ENCODE measurements at places on chromosomes 3 and 15.

DNA sequence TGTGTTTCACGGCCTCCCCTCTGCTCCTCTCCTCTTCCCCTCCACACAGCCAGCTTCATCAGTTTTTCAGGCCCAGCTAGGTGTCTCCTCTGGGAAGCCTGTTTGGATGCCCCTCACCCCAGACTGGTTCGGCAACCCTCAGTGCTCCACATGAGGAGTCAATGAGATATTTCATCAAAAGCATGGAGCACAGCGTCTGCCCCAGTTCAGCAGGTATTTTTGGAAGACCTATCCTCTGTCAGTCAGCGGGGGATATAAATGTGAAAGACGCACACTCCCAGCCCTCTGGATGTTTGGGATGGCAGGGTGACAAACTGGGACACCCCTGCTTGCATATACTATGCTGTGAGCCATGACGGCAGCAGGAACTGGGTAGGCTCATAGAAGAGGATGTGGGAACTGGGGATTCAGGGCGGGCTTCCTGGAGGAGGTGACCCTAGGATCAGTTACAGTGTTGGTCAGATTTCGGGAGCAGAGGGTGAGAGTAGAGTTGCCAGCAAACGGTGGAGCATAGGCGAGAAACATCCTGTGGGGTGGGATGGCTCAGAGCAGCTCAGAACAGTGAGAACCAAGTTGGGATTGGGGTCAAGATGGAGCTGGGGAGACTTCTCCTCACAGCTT, 42.9 kb downstream of the PXYLP1 start:
- no peak for DNase-seq

- no peak for DNase-seq
These were observed 62.1 kb upstream of the CRBN start for GRCh38 chr3:3241596-3241995.

DNA sequence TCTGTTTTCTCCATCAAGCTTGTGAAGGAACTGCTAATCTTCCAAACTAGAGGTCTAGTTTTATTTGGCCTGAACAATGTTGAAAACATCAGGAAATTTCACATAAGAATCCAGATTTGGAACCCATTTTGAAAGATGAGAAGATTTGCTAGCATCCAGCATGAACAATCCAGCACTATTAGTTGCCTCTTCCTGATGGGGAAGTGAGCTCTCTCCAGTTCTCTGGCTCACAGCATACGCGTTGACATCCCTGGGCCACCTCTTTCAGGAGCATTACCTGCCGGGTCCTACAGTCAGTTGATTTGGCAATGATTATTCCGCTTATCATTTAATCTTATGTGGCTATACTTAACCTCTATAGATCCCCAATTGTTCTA, 10.9 kb downstream of the GPR87 start:
- no peak for DNase-seq

GRCh38 chr3:44680921-44681455, 31.5 kb upstream of the ZNF502 start:
- DNase-seq: no peak

- no peak for DNase-seq
These were observed 182.4 kb downstream of the RBMS3 start for GRCh38 chr3:29463304-29463703.

DNA sequence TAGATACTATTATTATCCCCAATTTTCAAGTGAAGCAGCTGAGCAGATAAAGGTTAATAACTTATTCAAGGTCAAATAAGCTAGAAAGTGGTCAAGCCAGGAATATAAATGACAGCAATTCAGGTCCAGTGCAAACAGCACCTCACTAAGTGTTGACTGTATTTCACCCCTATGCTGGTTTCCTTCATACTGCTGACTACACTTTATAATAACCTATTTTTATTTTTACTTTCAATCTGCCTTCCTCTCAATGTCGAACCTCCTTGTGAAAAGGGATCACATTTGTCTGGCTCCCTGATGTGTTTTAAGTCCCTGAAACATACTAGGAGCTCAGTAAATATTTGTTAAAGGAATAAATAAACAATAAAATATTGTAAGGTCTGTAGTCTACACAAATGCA, 146.1 kb downstream of the NAALADL2 start:
- no peak for DNase-seq

GRCh38 chr3:133762539-133762938, 16.3 kb downstream of the TF start:
- no peak for DNase-seq

DNA sequence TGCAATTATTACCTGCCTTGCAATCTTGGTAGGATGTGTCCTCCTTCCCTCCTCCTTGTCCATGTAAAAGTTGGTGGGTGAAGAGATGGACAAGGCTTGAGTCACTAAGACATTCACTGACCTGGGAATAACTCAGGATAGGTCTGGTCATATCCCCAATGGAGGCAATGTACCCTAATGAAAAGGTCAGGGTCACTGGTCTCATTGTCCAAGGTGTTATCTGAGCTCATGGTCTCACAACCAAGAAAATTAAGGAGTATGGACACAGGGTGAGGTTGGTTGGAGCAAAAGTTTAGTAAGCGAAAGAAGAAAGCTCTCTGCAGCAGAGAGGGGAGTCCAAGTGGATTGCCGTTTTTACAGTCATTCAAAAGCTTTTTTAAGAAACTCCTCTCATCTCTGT, 179.0 kb downstream of the SNRPN start:
- DNase-seq: no peak

GRCh38 chr3:42500909-42501308, 1.5 kb upstream of the VIPR1 start:
- no peak for DNase-seq

DNA sequence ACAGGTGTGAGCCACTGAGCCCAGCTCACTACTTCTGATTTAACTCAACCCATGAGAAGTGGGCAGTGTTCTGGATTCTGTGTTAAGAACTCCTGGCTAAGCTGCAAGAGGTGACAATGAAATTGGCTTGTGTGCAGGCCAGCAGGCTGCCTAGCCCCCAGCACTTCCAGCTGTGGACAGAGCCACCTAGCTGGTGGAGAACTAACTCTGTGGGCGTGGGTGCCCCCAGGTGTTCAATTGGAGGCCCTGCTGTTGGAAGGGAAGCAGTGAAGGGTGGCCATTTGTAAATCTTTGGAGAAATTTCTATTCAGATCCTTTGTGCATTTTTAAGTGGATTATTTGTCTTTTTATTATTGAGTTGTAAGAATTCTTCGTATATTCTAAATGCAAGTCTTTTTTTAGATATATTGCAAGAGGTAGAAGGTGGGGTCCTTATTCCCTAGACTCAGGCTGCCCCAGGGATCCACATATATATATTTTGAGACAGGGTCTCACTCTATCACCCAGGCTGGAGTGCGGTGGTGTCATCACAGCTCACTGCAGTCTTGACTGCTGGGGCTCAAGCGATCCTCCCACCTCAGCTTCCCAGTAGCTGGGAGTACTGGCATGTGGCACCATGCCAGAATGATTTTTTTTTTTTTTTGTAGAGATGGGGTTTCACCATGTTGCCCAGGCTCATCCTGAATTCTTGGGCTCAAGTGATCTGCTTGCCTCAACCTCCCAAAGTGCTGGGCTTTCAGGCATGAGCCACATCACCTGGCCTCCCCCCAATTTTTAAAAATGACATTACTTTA, 7.2 kb upstream of the SCAMP5 start:
- peak; percentile 47 for DNase-seq

DNA sequence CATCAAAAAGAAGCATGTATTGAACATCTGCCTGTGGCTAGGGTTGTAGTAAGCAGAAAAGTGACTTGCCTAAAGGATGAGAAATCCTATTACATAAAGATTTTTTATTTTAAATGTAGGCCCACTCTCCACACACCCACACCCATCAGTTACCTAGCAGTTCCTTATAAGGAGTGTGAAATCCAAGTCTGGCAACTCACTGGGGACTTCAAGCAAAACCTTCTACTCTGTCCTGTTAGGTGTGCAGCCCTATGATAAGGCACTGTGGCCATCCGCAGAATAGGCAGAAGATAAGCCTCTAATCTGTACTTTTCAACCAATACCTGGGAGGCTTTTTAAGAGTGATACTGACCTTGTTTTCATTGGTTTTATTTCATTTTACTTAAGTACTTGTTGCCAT, 52.7 kb upstream of the TJP1 start:
- DNase-seq: no peak

DNA sequence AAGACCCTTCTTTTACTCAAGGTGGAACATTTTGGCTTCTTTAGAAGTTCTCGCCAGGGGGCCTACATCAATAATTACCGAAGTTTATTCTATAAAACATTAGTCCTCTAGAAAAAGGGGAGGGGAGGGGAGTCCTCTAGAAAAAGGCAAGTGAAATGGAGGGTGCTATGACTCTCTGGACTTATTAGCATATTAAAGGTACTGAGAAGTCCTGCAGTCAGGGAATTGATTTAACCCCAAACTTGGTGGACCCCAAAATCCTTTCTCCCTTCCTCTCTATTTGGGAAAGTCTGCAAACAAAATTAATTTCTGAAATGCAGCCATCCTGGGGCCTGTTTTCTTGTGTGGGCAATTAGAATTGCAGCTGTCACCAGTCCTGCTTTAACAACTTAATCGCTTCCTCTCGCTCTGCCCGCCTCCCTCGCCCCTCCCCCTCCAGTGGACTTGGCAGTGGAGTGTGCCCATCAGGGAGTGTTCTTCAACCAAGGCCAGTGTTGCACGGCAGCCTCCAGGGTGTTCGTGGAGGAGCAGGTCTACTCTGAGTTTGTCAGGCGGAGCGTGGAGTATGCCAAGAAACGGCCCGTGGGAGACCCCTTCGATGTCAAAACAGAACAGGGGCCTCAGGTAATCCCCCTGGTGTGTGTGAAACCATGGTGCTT, 18.9 kb upstream of the LRRK1 start:
- DNase-seq: no peak

- DNase-seq: no peak
These were observed 348.6 kb downstream of the ZBBX start for GRCh38 chr3:167031364-167032049.

GRCh38 chr15:77527164-77527778, 105.4 kb downstream of the LINGO1 start:
- no peak for DNase-seq

DNA sequence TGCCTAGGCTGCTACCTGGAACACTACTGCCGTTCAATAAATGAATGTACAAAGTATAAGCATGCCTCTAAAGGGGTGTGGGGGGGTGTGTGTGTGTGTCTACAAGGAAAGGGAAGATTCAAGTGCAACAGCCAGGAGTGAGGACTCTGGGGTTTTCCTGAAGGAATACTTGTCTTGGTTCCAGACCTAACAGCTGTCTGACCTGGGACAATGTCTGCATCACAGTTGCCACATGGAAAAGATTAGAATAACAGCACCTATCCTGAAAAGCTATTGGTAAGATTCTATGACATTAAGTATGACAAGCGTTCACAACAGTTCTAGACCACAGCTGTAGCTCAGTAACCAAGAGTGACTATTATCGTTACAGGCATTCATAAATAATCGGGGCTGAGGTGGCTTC, 345.2 kb downstream of the FOXP1 start:
- no peak for DNase-seq

GRCh38 chr15:38061856-38062649, 127.6 kb downstream of the TMCO5A start:
- DNase-seq: no peak

DNA sequence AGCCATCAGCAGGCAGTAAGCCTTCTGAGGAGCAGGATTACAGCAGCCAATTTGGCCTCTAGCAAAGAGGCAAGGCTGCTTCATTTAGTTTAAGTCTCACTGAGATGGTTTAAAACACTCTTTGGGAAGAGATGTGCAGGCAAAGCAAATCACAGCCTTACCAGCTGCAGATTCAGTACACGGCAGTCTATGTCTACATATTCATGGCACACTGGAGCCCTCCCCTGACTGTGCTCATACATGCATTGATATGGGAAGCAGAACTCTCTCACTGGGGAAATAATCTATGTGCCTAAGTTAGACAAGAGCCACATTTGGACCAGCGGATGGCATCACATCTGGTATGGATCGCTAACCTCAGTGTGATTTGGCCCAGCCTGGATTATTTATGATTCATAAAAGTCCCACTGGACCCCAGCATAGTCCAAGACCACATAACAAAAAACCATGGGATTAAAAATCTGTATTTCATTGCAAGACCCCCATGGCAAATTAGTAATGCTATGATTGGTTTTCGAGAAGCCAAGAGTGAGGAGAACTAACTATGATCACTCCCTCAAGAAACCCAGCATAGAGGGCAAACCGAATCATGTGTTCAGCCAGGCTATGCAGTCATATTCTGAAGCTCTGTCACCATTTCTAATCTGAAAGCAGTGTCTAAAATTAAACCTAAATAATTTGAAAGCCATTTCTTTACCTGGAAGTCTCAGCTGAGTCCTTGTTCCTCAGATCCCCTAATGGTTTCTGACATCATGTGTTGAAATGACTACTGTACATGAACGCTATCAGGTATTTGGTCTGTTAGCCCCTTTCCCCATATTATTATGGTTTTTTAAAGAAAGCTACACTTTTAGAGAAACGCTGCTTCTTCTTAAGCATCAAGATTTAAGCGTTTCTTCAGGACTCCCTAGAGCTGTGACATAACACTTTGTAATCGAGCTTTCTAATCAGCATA, 1.2 kb downstream of the PRICKLE2 start:
- DNase-seq: no peak

DNA sequence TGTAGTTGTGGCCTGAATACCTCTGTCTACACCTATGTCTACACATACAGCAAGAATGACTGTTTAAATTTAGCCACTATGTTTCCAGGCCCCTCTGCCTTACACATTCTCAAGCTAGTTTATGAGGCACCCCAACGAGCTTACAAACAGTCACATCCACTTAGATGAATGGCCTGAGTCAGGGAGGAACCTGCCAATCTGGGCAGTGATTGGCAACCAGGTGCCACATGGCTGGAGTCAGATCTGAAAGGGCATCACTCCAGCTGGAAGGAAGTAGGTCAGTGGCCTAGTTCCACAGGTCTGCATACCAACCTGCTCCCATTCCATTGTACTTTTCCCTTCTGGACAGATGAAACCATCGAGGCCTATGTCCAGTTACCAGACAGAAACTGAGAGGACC, 136.3 kb downstream of the FOXP1 start:
- DNase-seq: no peak

- DNase-seq: no peak
These were observed 77.3 kb upstream of the SCN5A start for GRCh38 chr3:38726751-38727150.

- no peak for DNase-seq
These were observed 25.8 kb downstream of the VEPH1 start for GRCh38 chr3:157477441-157477840.

DNA sequence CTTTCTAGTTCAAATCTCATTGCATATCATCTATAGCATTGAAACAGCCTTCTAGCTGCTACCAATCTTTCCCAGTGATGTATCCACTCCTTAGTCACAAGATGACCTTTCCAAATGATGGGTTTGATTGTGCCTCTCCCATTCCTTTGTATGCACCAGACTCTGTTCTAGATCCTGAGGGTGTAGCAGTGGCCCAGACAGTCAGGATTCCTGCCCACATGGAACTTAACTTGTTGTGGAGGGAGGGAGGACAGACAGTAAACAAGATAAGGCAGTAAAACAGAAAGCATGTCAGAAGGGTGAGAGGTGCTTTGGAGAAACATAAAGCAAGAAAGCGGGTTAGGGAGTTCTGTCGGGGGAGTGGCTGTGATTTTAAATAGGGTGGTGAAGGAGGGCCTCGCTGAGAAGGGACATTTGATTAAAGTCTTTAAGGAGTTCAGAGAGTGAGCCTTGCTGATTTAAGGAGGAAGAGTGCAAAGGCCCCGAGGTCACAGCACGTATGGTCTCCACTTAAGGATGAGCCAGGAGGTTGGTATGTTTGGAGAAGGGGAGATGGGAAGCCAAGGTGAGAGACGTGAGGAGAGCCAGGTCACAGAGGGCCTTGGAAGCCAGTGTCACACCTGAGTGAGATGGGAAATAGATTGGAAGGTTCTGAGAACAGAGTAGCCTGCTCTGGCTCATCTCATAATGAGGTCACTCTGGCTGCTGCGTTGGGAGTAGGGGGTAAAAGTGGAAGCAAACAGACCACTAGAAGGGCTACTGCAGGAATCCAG, 38.3 kb downstream of the FAM43A start:
- no peak for DNase-seq

GRCh38 chr3:10395671-10396070, 74.8 kb upstream of the SEC13 start:
- no peak for DNase-seq
